ENCODE measurements at places on chromosomes 5 and 9. TPM values are rescaled to one million over a fixed set of nuclear protein-coding genes. Genes with fewer than 3 reads are reported as not detected.

ZBED3 gene
- polyA plus RNA-seq: 21.7 TPM

LEAP2 gene
- 3.6 TPM for polyA plus RNA-seq

ZBTB6 gene
- polyA plus RNA-seq: 4.5 TPM

CAMK4 gene
- 1.7 TPM for polyA plus RNA-seq

ADAMTS2 gene
- 7.0 TPM for polyA plus RNA-seq

SLC46A2 gene
- not detected for polyA plus RNA-seq

KIF20A gene
- 7.2 TPM for polyA plus RNA-seq

NUTM2F gene
- 0.31 TPM for polyA plus RNA-seq

IRX1 gene
- 142 TPM for polyA plus RNA-seq

PIP5K1B gene
- polyA plus RNA-seq: 2.0 TPM

SH3PXD2B gene
- polyA plus RNA-seq: 20.3 TPM

PDE6A gene
- polyA plus RNA-seq: not detected

PPP2CA gene
- 326 TPM for polyA plus RNA-seq

IRGM gene
- polyA plus RNA-seq: not detected

SLC1A3 gene
- polyA plus RNA-seq: 9.1 TPM

NDUFB6 gene
- polyA plus RNA-seq: 169 TPM

IFNA7 gene
- polyA plus RNA-seq: not detected

CFAP157 gene
- polyA plus RNA-seq: 0.40 TPM

SLC4A9 gene
- polyA plus RNA-seq: not detected

INSL4 gene
- polyA plus RNA-seq: not detected

SPATA6L gene
- polyA plus RNA-seq: 2.2 TPM

FOXD4L6 gene
- polyA plus RNA-seq: 0.23 TPM

TTC33 gene
- 16.3 TPM for polyA plus RNA-seq

Measured in cardiac muscle cell (in vitro differentiated cells and primary cell).